ENCODE measurements at places on chromosomes 11 and 22.

DNA sequence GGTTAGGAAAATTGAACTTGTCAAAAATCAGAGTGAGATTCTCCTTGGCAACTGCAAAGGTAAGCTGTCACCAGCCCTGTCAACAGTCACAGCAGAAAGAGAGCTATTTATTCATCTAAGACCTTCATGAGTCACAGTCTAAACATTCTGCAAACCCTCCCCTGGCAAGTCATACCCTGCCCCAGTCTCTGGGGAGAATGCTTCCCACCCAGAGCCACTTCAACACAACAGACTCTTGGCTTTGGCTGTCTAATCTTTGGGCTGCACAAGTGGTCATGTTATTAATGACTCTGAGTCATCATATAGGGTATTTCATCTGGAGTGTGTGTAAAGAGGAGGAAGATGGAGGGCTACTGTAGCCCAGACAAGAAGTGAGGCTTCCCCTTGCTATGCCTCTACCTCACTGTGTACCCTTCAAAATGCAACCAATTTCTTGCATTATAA is 153.4 kb downstream of the CCDC34 start:
- DNase-seq: peak; percentile 40

DNA sequence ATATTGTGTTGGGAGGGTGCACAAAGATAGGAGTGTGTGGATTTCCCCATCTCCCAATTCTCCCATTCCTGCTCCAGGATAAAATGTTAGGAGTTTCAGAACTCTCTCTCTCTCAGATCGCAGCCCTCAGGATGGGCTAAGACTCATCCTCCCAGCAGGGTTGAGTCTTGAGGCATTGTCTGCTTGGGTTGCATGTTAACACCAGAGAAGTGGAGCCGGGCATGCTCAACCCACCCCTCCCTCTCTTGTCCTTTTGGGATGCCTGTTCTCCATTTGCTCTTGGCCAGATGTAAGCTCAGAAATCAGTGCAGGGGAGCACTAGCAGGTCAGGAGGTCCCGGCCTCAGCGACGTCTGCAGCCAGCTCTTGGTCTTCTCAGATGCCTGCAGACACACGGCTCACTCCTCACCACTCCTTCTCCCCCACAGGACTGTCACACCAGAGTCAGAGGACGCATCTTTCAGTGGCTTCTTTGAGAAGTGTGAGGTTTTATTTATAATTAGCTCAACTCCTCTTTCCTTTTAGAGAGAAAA is 1456.5 kb downstream of the TBC1D22A start:
- no peak for DNase-seq

GRCh38 chr11:20000351-20001134 is 159.7 kb downstream of the DBX1 start:
- DNase-seq: no peak

- DNase-seq: no peak
Measured at GRCh38 chr11:61022311-61023085, 51.0 kb downstream of the CD6 start.

DNA sequence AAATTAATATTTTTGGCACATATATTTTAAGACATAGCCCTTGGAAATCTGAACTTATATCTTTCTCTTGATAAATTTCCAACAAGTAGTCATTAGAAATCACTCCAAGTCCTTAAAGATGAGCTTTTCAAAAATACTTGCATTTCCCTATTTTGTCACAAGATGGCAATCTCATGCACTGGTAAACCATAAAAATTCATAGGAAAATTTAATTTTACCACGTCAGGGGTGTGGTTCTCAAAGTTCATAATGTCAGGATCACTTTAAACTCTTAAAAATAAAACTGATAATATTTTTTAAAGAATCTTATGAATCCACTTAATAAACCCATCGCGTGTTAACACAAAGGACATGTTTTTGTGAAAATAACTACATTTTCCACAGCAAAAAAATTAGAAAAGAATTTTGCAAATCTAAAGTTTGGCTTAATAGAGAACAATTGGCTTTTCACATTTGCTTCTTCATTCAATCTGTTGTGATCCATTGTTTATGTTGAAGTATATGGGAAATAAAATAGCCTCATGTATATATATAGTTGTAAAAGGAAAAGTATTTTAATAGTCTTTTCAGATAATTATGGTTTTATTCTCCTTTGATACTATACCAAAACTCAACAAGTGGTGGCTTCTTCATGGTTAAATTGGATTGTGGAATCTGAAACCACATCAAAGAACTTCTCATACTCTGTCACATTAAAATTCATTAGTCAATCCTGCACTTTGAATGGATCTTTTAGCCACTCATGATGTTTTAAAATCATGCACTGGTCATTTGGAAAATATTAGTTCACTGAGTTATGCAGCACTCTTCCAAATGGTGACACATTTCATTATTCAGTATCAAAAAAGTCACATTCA is 169.1 kb downstream of the CADM1 start:
- no peak for DNase-seq

Data from HCT116 (cell line).